ENCODE measurements at places on chromosomes 16 and 17.

DNA sequence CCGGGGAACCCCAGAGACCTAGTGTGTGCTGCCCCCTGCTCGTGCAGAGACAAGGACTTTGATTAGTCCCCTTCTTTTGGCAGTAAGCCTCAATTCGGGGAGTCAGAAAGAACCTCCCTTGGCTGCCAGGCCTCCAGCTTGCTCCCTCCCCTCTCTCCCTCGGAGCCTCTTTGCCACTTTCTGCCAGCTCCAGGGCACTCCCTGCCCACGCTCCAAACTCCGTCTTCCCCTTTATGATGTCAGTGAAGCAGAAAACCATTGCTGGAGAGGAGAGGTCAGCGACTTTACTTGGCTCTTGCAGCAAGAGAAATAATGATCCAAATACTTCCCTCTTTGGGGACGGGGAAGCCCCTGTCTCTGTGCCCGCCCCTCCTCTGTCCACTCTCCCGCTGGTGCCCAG lies 28.1 kb downstream of the TTYH2 start:
- no peak for DNase-seq

GRCh38 chr17:51165680-51166197 lies 472 bp upstream of the NME2 start:
- DNase-seq: no peak

GRCh38 chr16:83955218-83956130 lies 2.4 kb downstream of the OSGIN1 start:
- DNase-seq: no peak

DNA sequence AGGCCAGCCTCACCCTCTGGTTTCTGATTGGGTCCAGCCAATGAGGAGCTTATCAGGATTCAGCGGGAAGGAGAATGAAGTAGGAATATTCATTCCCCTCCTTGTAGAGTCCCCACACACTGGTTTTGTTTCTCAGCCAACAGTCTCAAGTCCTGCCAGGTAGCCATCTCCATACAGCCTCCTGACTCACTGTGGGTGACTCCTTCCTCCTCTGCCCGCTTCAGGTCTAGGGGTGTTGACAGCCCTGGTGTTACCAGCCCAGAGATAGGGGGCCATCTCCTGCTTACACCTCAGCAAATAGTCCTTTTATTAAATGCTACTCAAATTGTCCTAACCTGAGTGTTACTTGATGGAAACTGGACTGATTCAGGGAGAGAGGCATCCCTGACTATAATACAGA lies 4.0 kb upstream of the MFAP4 start:
- no peak for DNase-seq

GRCh38 chr16:7805686-7806396 lies 473.2 kb downstream of the RBFOX1 start:
- DNase-seq: no peak

- no peak for DNase-seq
Observed at GRCh38 chr16:440627-441026, 15.2 kb downstream of the RAB11FIP3 start.
